ENCODE measurements at places on chromosomes 13 and 19.

GRCh38 chr19:1258707-1259205 is 10.4 kb downstream of the MIDN start:
- ATAC-seq: no peak

- ATAC-seq: no peak
These were observed 241.8 kb downstream of the GPC6 start for GRCh38 chr13:93468433-93468832.

- ATAC-seq: no peak
These were observed 140.8 kb downstream of the MIPEP start for GRCh38 chr13:23748109-23748990.

GRCh38 chr13:112741185-112741755 is 51.4 kb downstream of the ATP11A start:
- no peak for ATAC-seq

Data from SK-N-SH treated with all-trans-retinoic acid at 6 μM for 48 hours (cell line).